ENCODE measurements at places on chromosomes 5 and 9.

- no peak for DNase-seq
These were observed 23.8 kb downstream of the GABRG2 start for GRCh38 chr5:162091336-162091735.

GRCh38 chr5:146731909-146732659, 146.5 kb downstream of the PPP2R2B start:
- DNase-seq: no peak

- no peak for DNase-seq
These were observed 3.3 kb upstream of the PLGRKT start for GRCh38 chr9:5441043-5441442.

DNA sequence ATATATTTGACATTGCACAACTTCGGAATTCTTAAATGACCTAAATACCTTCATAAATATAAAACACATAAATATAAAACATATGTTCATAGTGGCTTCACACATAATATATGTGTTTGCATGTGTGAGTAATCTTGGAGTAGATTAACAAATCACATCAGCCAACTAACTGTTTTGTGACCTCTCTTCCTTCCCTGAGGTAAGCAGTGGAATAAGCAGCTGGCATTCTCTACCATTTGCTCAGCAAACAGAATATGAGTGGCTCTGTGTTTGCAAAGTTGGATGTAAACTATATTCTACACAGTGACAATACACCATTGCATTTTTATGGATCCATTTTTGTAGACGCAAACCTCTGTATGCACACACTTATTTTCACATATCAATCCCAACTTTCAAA, 189.9 kb downstream of the ACER2 start:
- no peak for DNase-seq

- DNase-seq: no peak
These were observed 520 bp downstream of the PCDH12 start for GRCh38 chr5:141957367-141957996.

DNA sequence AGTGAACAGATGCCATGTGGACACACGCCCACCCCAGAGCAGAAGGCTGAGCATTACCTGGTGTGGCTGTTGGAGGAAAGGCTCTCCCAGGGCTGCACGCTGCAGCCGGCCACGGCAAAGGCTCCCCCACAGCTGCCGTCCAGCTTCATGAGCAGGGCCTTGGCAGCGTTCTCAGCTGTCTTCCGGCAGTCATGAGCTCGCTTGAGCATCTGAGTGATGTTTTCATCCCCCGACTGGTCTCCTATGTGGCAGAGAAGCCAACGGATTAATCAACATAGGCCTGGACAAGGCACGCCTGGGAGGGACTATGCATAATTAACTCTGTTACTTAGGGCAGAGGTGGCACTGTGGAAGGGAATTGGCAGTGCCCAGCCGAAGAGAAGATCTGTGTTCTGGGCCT, 87.3 kb downstream of the DCP2 start:
- no peak for DNase-seq

DNA sequence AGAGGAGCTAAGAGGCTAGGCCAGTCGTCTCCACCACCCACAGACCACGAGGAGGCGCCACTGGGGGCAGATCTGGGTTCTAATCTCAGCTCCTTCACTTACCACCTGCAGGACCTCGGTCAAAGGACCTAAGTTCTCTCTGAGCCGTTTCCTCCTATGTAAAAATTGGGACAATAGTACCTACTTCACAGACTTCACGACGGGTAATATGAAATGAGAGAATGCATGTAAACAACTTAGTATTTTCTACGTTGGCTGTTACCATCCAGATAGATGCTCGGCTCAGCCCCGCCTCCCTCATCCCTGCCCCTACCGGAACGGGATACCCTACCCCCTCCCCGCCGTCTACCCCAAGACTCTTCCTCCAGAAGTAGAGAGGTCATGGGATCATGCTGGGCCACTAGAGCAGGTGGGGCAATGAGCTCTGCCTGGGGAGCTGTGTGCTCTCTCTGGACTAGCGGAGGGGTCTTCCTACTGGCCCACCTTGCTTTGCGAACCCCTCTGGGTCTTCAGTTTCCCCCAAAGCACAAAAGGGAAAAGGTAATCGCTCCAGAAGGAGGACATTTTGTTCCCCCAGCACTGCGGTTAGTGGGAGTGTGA, 541 bp downstream of the GNPDA1 start:
- peak; percentile 23 for DNase-seq

GRCh38 chr9:113360242-113360842, 11.0 kb downstream of the BSPRY start:
- no peak for DNase-seq

- DNase-seq: no peak
These were observed 157.8 kb downstream of the TLE1 start for GRCh38 chr9:81531511-81531910.

DNA sequence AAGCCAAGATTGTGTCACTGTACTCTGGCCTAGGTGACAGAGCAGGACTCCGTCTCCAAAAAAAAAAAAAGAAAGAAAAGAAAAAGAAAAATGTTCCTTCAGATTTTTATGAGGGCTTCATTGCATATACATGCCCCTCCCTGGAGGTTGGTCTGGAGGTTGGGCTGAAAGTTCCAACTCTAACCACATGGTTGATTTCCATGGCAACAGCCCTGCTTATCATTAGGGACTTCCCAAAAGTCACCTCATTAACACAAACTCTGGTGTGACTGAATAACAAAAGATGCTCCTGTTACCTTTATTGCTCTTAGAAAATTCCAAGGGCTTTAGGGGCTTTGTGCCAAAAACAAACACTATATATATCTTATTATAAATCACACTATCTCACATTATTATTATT, 113.8 kb downstream of the TMC1 start:
- no peak for DNase-seq

GRCh38 chr9:112945620-112946208, 55.0 kb upstream of the SLC46A2 start:
- DNase-seq: no peak

DNA sequence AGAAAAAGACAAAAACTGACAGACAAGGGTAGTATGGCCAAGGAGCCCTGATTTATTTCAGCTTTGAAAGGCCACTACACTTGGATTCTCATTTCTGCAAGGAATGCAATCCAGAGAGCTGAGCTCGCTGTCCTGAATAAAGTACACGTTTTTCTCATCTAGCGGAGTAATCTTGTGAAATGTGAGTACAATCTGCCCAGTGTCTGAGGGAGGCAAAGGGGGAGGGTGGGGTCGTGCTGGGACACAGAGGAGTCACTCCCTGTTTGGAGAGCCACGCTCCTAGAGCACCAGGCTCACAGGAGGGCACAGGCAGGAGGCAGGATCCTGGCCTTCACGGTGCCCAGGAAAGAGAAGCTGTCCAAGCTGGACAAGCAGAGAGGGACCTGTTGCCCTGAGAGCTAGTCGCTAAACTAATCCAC, 51.0 kb upstream of the IFNK start:
- DNase-seq: peak; percentile 35

- no peak for DNase-seq
These were observed 51.3 kb upstream of the PRLR start for GRCh38 chr5:35281613-35282012.

GRCh38 chr5:103119070-103119764, 721 bp downstream of the GIN1 start:
- DNase-seq: no peak

GRCh38 chr5:6583049-6583880, 49.6 kb downstream of the NSUN2 start:
- DNase-seq: no peak

GRCh38 chr5:119470851-119471451, 18.7 kb downstream of the HSD17B4 start:
- DNase-seq: no peak
